ENCODE measurements at places on chromosomes 3 and 15.

GRCh38 chr15:67172172-67172571 lies 82.3 kb downstream of the AAGAB start:
- H3K36me3 ChIP-seq: peaks cover 16% of the 10 kb centered on the region
- no peak overlapping the region for H3K4me3 ChIP-seq
- H3K4me1 ChIP-seq: peaks cover 55% of the 10 kb centered on the region
- DNase-seq: no peak

GRCh38 chr3:171088964-171089754 lies 62.6 kb upstream of the SLC2A2 start:
- H3K4me1 ChIP-seq: peaks cover 6% of the 10 kb centered on the region
- H3K36me3 ChIP-seq: peaks cover 19% of the 10 kb centered on the region
- H3K4me3 ChIP-seq: no peak overlapping the region

DNA sequence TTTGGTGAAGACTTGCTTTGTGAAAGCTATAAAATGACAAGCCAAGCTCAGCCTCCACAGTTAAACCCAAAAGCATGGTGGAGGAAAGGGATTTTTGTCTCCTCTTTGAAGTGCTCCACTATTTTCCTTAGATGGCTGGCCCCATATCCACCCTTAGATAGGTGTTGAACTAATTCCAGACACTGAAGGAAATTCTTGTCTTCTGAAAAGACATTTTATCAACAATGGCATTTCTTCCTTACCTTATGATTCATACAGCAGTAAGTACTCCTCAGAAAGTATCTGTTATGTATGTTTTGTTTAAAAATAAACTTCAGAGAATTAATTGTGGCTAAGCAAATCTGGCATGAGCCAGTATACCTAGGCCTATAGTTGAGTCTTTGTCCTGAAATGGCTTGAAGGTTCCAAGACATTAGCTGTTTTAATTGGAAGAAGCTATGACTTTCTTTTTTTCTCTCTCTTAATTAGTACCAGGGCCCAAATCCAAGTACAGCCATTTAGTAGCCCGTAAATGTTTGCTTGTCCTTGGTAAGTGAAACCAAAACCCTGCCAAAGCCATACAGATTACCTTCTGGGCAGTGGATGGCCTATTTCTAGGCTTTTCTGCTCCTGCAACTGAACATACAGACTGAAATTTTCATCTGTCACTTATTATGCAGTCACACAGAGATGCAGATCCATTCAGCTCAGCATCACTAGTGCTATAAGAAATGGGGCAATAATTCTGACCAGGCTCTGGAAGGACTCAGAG lies 5.1 kb upstream of the BFSP2 start:
- no peak for DNase-seq
- no peak overlapping the region for H3K4me3 ChIP-seq
- H3K27me3 ChIP-seq: peaks cover 11% of the 10 kb centered on the region
- no peak overlapping the region for H3K27ac ChIP-seq

DNA sequence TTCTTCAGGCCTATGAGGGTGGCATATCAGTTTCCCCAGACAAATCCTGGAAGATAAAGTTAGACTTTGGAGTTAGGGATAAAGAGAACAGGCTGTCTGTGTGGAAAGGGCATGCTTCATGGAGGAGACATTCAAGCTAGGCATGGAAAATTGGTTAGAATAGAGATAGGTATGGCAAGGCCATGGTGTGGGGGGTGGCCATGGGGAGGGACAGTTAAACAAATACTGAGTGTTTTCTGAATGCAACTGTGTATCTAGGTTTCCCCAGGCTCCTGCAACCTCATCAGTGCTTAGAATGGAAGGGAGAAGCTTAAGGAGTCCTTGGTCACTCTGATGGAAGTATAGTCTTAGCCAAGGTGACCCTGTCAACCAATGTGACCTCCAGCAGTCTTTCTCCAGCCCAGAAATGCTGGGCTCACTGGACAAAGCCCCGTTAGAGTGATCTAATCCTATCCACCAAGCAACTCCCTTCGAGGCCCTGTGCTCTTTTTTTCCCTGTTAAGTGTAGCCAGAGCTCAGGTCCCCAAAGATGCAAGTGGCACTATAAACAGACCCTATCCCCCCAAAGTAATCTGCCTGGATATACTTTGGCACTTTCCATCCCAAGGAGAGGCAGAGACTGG lies 5.5 kb upstream of the PKM start:
- no peak overlapping the region for H3K4me3 ChIP-seq
- peak overlapping the region; percentile 77 for H3K27ac ChIP-seq
- H3K36me3 ChIP-seq: peaks cover 3% of the 10 kb centered on the region
- H3K27me3 ChIP-seq: no peaks in the 10 kb centered on the region
- no peak for DNase-seq
- peaks cover 23% of the 10 kb centered on the region for H3K4me1 ChIP-seq

DNA sequence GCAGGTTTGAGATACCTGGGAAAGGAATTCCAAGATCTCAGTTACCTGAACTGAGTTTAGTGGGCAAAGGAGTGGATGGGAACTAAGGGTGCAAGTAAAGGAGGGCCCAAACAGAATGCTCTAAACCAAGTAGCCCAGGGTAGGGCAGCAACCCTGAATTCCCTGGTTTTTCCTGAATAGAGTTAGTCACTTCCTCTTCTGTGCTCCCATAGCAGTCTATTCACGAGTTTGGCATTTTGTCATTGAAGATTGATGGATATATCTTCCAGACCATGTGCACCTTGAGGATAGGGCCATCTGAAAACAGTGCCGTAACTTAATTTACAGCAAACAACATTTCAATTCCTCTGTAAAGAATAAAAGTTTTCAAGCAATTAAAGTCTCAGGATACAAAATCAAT lies 18.5 kb upstream of the PTX3 start:
- no peaks in the 10 kb centered on the region for H3K4me1 ChIP-seq
- H3K36me3 ChIP-seq: no peaks in the 10 kb centered on the region
- H3K27me3 ChIP-seq: no peaks in the 10 kb centered on the region
- no peak overlapping the region for H3K4me3 ChIP-seq

DNA sequence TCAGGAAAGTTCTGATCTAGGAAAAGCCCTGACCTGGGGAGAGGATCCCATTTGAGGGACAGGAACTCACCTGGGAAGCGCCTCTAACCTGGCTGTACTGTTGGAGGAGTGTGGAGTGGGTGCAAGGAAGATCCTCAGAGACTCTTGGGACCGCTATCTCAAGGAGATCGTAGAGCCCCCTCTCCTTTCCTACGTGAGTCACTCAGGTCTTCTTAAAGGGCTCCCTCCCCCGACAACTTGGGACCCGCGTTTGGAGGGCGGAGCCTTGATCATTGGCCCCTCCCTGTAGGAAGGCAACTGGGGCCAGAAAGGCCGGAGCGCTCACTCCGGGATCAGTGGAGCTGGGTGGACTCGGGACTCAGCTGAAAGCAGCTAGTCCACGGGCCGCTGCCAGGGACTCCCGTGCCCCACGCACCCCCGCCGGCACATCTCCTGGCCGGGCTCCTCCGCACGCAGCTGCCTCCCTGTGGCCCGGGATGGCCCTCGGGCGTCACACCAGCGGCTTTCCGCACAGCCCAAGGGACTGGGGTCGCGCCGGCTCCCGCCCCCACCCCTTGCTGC lies 520 bp downstream of the SLC26A6 start:
- H3K27me3 ChIP-seq: peaks cover 5% of the 10 kb centered on the region
- peak overlapping the region; percentile 90 for H3K4me3 ChIP-seq
- peak; percentile 40 for DNase-seq
- peaks cover 12% of the 10 kb centered on the region for H3K4me1 ChIP-seq

GRCh38 chr15:31265871-31266711 lies 60.5 kb upstream of the KLF13 start:
- no peaks in the 10 kb centered on the region for H3K36me3 ChIP-seq
- H3K27ac ChIP-seq: peak overlapping the region; percentile 95
- DNase-seq: peak; percentile 58
- H3K27me3 ChIP-seq: no peaks in the 10 kb centered on the region

GRCh38 chr3:157099326-157100095 lies 60.4 kb downstream of the CCNL1 start:
- peaks cover 25% of the 10 kb centered on the region for H3K4me1 ChIP-seq
- H3K27me3 ChIP-seq: peaks cover 9% of the 10 kb centered on the region
- peak overlapping the region; percentile 53 for H3K27ac ChIP-seq
- no peak overlapping the region for H3K4me3 ChIP-seq

DNA sequence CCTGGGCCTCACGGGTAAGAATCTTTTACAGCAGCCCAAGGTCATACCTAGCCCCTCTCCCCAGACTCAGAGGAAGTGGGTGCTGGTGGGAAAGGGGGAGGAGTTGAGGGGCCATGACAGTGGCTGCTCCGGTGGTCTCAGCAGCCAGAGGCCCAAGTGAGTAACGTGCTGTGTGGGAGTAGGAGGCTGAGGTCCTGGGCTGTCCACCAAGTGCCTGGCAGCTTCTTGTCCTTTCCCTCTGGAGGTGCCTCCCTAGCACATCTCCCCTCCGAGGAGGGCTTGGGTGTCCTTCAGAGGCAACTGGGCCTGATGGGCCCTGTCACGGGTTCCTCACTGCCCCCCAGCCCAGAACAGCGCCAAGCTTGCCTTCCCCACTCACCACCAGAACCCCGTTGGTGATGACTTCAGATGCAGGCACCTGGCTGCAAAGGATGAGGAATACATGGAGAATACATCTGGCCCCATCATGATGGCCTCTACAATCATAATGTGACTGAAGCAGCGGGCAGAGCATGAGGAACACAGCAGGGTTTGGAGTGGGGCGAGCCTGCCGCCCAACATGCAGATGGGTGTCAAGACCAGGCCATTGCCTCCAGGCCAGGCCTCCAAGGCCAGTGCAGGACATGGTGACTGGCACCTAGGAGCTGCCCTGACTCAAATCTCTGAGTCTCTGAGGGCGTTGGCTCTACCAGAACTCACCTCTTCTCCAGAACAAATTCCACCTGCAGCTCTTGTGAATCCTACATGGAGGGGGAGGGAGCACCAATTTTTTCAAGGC lies 3.3 kb downstream of the PLA2G4F start:
- peaks cover 10% of the 10 kb centered on the region for H3K27me3 ChIP-seq
- no peak overlapping the region for H3K27ac ChIP-seq
- DNase-seq: no peak
- H3K4me1 ChIP-seq: no peaks in the 10 kb centered on the region

DNA sequence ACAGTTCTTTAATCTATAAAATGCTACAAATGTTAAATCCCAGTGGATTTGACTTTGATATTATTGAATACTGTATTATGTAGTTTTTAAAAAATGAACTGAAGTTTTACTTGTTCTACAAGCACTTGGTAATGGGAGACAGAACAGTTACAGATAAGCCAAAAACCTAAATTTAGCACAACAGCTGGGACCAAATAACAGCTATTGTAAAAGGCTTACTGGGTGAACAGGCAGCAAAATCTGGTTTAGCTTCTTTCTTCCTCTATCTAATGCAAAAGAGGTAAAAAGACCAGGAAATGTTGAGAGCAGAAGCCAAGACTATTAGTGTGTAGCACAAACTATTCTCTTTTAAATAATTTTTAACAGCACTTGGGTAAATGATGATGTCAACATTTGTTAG lies 1.6 kb upstream of the ATOSA start:
- peaks cover 5% of the 10 kb centered on the region for H3K36me3 ChIP-seq
- peaks cover 32% of the 10 kb centered on the region for H3K4me1 ChIP-seq
- no peak for DNase-seq
- H3K27me3 ChIP-seq: no peaks in the 10 kb centered on the region

DNA sequence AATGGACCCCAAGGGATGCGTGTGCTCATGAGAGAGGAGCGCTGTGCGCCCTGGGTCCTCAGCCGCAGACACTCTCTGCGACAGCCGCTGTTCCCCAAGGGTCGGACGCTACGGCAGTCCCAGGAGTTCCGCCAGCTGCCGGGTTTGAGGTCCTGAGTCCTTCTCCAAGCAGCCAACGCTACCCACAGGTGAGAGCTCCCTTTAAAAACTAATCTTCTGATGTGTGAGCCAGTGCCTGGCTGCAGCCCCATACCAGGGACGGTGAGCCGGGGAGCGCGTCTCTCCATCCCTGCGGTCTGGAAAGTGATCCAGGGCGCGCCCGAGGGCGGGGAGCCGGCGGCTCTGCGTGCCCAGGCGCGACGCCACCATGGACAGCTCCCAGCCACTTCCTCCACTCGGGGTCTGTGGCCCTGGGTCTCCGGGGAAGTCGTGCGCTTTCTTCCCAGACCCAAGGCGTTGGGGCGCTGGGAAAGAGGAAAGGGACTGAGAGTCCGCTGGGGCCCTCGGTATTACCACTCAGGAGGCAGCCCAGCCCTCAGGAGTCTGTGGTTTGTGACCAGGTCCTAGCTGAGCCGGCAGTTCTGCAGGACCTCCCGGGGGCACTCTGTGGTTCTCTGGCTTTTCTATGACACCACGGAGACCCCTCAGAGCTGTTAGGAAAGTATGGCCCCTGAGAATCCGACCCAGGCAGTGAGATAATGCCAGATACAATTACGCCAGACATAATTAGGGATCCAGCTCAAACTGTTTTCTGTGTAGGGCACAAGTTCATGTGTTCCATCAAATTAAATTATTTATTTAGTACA lies 1.4 kb downstream of the CEMIP start:
- H3K4me1 ChIP-seq: peaks cover 10% of the 10 kb centered on the region
- H3K36me3 ChIP-seq: peaks cover 2% of the 10 kb centered on the region
- H3K4me3 ChIP-seq: peak overlapping the region; percentile 84
- no peak overlapping the region for H3K27ac ChIP-seq
- H3K27me3 ChIP-seq: peaks cover 79% of the 10 kb centered on the region

- no peak for DNase-seq
- no peak overlapping the region for H3K4me3 ChIP-seq
- H3K27me3 ChIP-seq: peaks cover 6% of the 10 kb centered on the region
- peaks cover 4% of the 10 kb centered on the region for H3K4me1 ChIP-seq
Measured at GRCh38 chr3:177571271-177571943, 374.1 kb upstream of the TBL1XR1 start.

GRCh38 chr3:72573051-72573450 lies 275.2 kb downstream of the SHQ1 start:
- no peak overlapping the region for H3K4me3 ChIP-seq
- H3K4me1 ChIP-seq: peaks cover 2% of the 10 kb centered on the region
- H3K36me3 ChIP-seq: peaks cover 3% of the 10 kb centered on the region
- peaks cover 12% of the 10 kb centered on the region for H3K27me3 ChIP-seq

DNA sequence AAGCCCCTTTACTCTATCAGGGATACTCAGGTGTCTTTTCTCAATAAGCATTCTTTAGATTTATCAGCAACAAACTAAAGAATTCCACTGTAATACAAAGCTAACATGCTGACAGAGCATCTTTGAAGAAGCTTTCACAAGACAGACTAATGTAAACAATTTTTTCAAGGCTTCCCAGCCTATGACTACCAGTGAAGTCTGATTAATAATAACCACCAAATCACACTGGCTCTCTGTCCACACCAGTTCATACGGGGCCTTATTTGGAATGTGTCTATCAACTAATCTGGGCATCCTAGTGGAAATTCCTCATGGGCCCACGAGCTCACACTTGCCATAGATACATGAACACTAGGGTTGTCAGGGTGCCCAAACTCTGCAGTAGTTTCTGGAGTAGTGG lies 84.5 kb downstream of the EFL1 start:
- H3K36me3 ChIP-seq: peaks cover 3% of the 10 kb centered on the region
- H3K4me3 ChIP-seq: no peak overlapping the region
- DNase-seq: no peak
- H3K27me3 ChIP-seq: no peaks in the 10 kb centered on the region
- H3K4me1 ChIP-seq: peaks cover 6% of the 10 kb centered on the region

GRCh38 chr3:9222049-9222448 lies 27.4 kb downstream of the SRGAP3 start:
- peaks cover 8% of the 10 kb centered on the region for H3K27me3 ChIP-seq
- DNase-seq: no peak
- H3K36me3 ChIP-seq: no peaks in the 10 kb centered on the region
- H3K4me3 ChIP-seq: no peak overlapping the region

GRCh38 chr3:148280623-148281242 lies 417.0 kb upstream of the AGTR1 start:
- H3K27me3 ChIP-seq: no peaks in the 10 kb centered on the region
- no peaks in the 10 kb centered on the region for H3K4me1 ChIP-seq
- no peak overlapping the region for H3K4me3 ChIP-seq
- H3K27ac ChIP-seq: no peak overlapping the region
